ENCODE measurements at places on chromosomes 16 and 17.

DNA sequence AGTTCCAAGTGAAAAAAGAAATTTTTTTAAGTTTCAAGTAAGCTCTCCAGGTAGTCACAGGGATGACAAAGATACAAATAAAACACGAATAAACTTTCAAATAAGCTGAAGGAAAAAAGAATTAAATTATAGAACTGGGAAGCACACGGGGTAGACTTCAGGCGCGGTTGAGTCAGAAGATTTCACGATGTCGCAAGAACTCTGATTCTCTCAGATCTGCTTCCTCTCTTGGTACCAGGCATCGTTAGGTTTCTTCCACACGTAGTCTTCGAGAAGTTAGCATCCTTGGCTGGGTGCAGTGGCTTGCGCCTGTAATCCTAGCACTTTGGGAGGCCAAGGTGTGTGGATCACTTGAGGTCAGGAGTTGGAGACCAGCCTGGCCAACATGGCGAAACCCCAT, 784.1 kb upstream of the RBFOX1 start:
- DNase-seq = no peak

GRCh38 chr17:81210868-81211267, 11.9 kb downstream of the CEP131 start:
- DNase-seq = no peak

- DNase-seq = no peak
Measured at GRCh38 chr17:18377437-18378204, at the start of gene EVPLL. EVPLL (plus strand) TSS chr17:18377778; CDS start chr17:18380938, 3,160 bp downstream.

- DNase-seq = no peak
Measured at GRCh38 chr17:34364751-34365150, 1.7 kb upstream of the CCL1 start.

- no peak for DNase-seq
Measured at GRCh38 chr17:63486317-63487013, 9.6 kb downstream of the ACE start.

DNA sequence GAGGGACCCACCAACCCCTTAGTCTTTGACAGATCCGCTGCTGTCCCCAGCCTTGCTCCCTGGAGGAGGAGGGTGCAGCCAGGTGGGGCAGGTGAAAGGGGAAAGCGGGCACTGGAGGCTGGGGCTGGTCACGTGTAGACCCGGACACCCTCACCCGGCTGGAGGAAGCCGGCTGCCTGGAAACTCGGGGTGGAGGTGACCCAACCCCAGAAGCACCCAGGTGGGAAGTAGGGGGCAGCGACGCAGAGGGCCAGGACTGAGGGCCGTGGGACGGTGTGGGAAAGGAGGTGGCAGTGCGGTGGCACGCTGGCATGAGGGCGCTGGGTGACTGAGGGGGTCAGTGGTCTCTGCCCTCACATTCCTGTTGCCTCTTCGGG, 2.7 kb downstream of the TRAF7 start:
- no peak for DNase-seq
